H4 (cell line): ENCODE measurements at places on chromosomes 16 and 17.

GRCh38 chr17:72639711-72640110, 452.8 kb downstream of the SLC39A11 start:
- DNase-seq, result no peak

DNA sequence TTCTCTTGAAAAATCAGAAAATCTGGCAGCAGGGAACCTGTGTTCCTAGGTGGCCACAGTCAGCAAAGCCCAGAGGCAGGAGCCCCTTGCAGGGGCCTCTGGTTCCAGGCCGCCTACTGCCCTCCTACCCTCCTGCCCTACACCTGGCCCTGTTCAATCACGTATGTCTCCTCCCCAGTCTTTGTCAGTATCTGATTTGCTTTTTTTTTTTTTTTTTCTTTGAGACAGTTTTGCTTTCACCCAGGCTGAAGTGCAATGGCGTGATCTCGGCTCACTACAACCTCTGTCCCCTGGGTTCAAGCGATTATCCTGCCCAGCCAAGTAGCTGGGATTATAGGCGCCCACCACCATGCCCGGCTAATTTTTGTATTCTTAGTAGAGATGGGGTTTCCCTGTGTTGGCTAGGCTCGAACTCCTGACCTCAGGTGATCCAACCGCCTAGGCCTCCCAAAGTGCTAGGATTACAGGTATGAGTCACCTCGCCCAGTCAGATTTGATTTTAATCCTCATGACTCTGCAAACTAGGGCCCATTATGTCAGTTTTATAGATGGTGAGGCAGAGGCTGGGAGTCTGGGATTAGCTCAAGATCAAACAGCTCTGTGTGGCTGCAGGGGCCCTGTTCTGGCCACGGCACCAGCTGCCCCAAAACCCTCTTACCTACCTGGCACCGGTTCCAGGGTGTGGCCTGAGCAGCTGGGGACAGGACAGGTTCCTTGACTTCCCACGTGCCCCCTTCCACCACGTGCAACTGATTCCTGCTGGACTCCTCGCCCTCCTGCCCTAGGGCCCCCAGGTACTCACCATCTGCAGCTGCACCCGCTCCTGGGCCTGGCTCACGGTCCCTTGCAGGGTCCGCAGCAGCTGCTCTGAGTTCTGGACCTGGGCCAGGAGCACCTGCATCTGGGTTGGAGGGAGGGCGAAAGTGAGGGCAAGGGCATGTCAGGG, 14.7 kb downstream of the RABEP2 start:
- peak; percentile 34 for DNase-seq

DNA sequence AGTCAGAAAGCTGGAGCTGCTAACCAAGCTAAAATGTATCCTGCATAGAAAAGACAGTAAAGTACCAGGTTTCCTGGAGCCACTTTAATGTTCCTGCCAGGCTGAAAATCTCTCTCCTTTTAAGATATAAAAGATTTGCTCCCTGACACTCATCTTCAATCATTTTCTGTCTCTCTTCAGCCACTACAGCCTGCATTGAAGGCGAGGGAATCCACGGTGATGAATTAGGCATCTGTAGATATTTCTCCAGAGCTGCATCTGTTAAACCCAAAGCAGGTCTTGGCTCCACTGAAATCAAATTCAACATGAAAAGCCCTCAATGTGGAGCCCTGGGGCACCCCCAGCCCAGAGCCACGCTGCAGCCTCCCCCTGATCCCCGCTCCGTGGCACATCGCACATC, 94.7 kb upstream of the CRHR1 start:
- DNase-seq, result no peak

DNA sequence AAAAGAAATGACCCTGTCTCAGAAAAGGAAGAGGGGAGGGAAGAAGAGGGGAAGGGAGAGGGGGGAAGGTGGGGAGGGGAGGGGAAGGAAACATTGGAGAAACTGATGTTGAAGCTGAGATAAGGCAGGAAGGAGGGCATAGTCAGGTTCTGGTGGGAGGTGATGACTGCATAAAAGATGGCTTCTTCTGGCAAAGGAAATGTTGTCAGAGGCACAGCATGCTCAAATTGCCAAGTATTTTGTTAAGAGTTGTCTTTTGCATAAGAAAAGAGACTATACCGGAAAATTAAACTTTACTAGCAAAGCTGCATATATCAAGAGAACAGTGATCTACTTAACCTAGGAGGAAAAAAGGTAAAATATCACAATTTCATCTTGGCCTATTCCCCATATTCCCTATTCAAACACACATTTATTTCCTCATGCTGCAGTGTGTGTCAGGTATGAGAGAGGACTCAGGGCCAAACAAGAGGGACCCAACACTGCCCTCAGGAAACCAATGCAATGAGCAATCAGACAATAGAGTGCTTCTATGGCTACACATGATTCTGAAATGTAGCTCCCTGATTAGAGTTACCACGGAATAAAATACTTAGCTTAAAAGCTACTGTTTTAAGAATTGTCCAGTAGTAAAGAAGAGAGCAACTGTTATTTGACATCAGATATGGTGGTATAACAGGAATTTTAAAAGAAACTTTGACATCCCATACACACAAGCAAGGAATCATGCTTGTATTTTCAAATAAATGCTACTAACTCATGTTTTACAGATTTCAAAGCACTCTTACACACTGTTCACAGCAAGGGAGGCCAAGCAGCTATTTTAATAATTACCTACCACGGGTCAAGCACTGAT, 80.9 kb downstream of the PARN start:
- no peak for DNase-seq

GRCh38 chr17:74639704-74640151, 16.2 kb upstream of the CD300E start:
- DNase-seq, result no peak

GRCh38 chr17:42475835-42476234, 17.2 kb downstream of the ATP6V0A1 start:
- DNase-seq, result no peak

DNA sequence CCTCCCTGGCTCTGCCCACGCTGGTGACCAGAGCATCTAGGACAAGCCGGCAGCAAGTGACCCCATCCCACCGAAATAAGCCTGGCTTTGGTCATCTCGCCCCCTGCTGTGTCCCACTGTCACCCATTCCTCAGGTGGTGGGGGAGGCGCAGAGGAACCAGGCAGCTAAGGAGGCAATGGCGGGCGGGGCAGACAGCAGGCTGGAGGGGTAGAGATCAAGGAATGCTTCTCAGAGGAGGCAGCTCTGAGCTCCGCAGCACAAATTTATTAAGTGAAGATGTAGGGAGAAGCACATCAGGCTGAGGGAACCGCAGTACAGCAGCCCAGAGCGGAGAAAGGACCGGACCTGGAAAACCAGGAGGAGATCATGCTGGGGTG, 7.5 kb upstream of the KREMEN2 start:
- no peak for DNase-seq

DNA sequence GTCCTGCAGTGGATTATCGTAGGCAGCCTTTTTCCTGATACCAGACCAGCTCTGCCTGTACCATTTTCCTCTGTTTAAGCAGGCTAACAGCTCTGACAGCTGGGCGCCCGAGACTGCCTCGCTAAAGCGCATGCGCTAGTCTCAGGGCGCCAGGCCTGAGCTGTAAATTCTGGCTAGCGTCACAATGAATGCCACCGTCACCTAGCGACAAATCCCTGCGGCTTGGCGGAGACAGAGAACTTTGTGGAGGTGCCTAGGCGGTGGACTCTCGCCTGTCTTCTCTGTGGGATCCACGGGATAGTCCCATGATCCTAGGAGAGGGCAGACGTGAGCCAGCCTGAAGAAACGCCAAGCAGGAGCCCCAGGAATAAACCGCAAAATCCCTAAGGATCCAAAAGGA, 573.9 kb downstream of the KCNJ18 start:
- peak; percentile 65 for DNase-seq

DNA sequence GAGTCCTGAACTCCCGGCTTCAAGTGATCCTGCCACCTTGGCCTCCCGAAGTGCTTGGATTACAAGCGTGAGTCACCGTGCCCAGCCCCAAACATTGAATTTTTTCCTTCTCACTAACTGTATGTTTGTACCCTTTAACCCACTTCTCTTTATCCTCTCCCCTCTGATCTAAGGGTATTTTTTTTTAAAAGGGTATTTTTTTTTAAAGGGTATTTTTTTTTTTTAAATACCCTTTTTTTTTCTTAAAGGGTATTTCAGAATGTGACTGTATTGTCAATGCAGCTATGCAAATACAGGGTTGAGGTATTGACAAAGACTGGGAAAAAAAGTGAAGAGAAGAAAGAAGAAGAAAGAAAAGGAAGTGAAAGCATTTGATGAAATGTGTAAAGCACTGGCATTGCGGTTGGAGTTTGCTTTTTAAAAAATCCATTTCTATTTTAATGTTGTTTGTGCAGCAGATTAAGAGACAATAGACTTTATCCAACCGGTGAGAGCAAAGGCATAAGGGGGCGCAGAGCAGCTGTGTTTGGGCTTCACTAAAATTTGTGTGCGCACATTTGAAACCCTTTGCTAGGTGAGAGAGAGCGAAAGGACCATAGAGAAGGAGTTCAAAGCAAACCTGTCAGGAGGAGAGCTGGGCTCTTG, 42.4 kb downstream of the SYT17 start:
- DNase-seq, result peak; percentile 57

GRCh38 chr17:13480877-13481276, 120.9 kb downstream of the HS3ST3A1 start:
- no peak for DNase-seq

- DNase-seq, result no peak
These were observed 4.1 kb upstream of the SLC13A2 start for GRCh38 chr17:28469376-28469775.

DNA sequence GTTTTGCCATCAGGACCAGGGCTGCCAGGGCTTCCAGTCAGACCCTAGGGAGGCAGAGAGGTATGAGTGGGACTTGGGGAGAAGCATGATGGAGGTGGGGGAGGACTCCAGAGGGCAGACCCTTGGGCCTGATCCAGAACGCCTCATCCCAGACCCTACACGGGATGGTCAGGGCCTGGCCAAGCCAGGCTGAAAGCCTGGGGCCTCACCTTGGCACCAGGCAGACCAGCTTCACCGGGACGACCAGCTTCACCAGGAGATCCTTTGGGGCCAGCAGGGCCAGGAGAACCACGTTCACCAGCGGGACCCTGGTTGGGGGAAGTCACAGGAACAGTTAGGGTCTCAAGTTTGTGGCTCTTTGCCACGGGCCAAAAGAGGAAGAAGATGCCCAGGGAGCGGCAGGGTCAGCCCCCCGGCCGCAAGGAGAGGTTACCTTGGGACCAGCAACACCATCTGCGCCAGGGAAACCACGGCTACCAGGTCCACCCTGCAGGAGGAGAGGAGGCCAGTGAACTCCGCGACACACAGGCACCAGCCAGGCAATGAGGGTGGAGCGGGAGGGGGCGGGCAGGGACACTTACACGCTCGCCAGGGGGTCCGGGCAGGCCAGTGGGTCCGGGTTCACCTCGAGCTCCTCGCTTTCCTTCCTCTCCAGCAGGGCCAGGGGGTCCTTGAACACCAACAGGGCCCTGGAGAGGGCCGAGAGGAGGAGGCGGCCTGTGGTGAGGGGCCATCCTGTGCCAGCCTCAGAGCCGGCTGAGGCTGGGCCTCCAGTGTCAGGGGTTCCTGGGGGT, 7.1 kb downstream of the COL1A1 start:
- no peak for DNase-seq

GRCh38 chr17:44778656-44779210, 19.9 kb downstream of the ADAM11 start:
- no peak for DNase-seq
